ENCODE measurements at places on chromosomes 6 and 20.

GRCh38 chr6:156098839-156099238 is 643.2 kb upstream of the NOX3 start:
- DNase-seq: no peak

- DNase-seq: no peak
Measured at GRCh38 chr20:17869295-17869994, 99.1 kb downstream of the SNX5 start.

- peak; percentile 38 for DNase-seq
Measured at GRCh38 chr6:149065658-149066556, 251.6 kb upstream of the TAB2 start.

DNA sequence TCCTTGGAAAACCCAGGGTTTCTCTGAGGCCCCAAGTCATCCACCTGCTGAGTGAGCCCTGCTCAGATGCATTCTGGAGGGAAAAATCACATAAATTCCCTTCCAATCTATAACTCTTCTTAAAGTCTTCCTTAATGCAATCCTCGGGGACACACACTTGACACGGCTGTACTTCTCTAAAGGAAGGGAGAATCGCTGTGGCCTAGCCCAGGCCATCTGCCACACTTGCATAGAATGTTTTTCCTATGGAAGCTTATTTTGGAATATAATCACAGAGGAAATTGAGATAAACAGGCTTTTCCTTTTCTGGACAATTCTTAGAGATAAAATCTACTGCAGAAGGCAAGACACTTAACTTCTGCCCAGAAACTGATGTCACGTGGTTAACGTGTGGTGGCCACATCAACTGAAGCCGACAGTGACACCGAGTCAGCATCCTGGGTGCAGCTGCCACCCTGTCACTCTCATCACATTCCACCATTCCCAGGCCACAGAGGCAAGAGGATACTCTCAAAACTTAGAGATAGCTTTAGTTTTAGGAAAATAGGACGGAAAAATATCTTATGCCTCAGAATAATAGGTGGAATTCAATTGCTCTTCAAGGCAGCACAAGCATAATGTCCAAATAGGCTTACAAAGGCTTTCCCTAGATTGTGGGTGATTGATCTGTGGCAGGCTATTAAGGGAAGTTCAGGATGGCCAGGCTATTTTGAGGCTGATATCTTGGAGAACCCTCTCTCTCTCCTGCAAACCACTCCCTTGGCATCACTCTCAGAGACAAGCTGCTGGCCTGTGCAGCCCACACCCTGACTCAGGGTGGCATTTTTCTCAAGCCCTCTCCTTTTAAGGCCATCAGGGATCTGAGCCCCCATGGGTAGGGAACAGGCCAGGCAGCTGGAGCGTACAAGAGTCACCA is 29.6 kb downstream of the PSMB1 start:
- no peak for DNase-seq
